ENCODE measurements at places on chromosomes 2 and 18.

DNA sequence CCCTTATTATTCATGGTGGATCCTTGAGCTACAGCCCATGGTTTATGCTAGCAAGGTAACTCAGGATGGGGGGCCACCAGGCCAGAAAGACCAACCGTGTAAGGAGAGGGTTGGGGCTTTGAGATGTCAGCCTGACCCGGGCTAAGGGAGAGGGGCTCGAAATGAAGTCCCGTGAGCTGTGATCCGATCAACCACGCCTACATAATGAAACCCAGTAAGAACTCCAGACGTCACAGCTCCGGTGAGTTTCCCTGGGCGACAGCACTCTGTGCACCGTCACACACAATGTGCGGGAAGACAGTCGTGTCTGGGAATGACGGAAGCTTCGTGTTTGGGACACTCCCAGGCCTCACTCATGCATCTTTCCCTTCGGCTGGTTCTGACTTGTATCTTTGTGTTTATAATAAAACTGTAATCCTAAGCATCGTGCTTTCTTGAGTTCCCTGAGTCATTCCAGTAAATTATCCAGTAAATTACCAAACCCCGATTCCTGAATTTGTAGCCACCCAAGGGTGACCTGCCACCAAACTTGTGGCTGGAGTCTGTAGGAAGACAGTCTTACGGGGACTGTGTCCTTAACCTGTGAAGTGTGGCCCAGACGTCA lies 44.2 kb downstream of the CYP27C1 start:
- no peak for DNase-seq

GRCh38 chr18:45588376-45589355 lies 26.6 kb upstream of the SLC14A2 start:
- no peak for DNase-seq

DNA sequence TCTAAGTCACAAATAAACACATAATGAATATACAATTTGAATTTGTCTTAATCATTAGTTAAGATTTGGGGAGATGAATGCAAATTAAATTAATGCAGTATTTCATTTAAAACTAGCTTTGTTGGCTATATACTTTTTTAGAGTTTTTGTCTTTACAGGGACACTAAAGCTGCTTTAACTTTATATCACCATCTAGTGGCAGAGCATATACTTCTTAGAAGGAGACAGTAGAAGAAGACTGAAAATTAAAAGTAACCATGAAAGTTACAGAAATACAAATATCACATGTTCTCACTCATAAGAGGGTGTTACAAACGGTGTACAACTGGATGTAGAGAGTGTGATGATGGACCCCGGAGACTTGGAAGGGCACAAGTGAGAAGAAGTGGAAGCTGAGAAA lies 268.3 kb upstream of the NETO1 start:
- DNase-seq, result no peak

DNA sequence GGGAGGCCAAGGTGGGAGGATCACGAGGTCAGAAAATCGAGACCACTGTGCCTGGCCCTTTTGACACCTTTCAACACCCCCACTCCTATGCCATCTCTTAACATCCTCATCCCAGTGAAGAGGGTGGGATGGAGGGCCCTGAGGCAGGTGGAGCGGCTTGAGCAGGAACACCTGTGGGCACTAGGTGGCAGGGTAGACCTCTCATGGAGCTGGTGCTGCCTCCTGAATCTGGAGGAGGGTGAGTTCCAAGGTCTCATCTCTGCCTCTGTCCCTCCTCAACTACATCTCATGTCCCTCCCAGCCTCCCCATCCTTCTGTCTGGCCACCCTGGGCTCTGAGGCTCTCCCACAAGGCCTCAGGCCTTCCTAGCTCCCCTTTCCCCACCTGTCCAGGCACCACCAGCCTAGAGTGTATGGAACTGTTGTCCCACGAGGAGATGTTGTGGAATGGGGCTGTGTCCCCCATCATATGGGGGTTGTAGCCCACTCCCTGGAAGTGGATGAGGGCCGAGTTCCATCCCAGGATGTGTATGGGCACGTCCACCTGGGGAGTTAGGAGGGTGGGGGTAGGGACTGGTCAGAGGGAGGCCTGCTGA lies 17.0 kb upstream of the CRYBA2 start:
- no peak for DNase-seq

DNA sequence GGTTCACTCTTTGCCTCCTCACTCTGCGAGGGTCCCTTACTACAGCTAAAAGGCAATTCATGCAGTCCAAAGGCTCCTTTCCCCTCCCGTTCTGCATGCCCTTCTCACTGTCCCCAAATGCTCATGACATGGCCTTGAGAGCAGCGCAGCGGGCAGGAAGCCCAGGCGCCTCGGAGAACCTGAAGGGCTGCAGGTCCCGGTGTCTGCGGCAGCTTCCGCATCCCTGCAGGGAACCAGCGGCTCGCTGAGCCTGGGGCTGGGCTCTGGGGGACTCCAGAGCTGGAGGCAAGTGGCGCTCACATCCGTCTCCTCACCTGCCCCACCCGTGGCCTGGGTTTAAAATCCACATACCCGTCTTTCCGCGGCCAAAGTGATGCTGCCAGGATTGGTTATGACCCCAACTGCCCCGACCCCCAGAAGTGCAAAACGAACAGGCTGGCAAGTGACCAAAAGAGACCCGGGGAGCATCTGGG lies 462 bp upstream of the CIDEA start:
- DNase-seq, result no peak

DNA sequence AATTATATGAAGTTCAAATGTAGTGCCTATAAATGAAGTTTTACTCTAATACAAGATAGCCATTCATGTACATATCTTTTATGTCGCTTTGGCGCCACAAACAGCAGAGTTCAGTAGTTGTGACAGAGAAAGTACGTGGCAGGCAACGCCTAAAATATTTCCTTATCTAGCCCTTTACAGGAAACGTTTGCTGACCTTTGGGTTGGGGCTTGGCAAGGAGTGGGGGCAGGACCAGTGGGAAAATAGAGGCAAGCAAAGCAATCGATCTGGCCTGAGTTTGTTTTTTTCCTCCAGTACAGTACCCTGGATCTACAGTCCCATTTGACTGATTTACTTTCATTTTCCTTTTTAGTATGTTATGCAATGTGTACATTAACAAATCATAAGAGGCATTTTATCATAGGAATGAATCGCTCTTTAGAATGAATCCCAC lies 13.1 kb downstream of the CCDC68 start:
- DNase-seq, result no peak

DNA sequence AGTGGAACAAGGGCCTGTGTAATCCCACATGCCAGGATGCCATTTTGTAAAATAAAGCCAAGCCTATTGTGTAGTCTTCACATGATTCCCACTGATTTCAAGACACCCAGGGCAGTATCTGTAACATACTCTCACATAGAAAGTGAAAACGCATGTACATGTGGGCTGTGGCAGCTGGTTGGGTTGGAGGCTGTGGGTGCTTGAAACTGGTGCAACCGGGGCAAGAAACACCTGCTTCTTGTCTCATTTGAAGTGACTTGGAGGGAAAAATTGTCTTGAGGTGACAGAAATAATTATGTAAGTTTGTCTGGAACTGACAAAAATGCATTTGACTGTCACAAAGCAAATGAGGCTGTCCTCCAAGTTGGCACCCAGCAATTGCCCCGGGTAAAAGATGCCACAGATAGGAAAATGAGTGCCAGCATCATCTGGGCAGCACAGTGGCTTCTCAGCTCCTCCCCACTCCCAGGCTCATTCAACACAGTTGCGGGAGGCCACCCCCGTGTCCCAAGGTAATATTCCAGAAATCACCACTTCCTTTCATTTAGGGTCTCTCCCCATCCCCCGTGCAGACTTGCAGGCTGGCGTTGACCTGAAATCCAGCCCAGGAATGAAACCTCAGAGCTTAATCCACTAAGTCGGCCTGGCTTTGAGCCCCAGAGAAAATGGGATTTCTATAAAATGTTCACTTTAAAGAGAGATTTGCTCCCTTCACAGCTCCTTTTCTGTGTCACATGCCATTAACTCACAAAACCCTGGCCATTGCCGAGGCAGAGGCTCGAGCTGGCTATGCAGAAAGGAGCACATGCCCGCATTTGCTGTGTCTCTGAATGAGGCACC lies 293.9 kb upstream of the PARD3B start:
- no peak for DNase-seq

DNA sequence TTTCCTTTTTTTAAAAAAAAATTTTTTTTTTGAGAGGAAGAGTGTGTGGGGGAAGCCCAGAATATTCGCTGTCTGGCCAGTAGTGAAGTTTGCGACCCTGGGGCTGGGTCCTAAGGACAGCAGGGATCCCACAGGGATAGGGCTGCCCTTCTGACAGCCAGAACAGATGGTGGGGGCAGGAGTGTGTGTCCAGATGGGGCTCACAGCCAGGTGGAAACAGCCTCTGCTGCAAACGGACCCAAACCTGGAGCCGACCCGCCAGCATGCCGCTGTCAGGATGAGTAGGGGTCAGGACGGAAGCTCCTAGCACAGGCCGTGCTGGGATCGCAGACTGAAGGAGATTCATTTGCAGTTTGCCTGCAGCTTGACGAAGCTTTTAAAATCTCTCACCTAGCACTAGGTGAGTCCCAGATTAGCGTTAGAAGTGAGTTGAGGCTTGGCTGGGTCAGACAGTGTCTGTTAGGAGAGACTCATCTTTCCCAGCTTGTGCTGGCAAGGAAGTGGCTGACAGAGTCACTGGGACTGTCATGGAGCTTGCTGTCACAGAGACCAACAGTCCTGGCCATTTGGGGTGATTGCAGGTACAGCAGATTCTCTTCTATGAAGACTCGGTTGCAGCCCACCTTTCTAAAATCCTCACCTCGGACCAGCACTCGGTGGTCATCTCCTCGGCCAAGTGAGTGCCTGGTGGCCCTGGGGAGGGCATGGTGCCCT lies 93.4 kb downstream of the DGKD start:
- DNase-seq, result no peak

DNA sequence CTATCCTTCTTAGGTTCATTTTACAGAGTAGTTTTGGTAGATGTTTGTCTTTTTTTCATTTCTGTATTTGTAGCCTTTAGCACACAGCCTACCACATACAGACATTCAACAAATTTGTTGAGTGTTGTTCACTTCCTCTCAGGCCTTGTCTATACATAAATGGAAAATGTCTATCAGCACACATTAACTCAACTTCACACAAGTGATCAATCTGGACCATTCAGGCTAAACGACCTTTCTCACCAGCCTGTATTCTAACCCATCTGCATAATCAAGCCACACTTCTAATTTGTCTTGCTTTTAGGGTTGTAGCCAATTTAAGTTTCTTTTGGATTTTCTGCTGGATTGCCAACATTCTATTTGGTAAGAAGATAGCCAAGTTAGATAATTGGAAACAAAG lies 59.9 kb upstream of the DARS1 start:
- no peak for DNase-seq

- DNase-seq, result no peak
Observed at GRCh38 chr2:139613264-139613663, 833.1 kb upstream of the NXPH2 start.

DNA sequence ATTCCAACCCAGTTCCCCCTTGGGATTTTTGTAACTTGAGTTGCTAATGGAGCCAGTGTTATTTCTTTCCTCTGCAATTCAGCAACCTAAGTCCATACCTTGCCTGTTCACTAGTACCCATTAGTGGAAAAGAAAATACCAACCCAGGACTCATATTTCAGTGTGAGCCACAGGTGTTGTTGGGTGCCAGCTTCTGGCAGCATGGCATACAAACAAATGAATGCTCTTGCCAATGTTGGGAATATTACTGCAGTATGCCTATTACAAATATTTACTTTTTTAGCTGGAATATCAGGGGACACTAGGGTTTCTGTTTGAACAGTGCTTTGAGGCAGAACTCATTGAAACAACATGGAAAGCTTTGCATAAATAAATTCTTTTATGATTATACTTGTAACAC lies 130.2 kb downstream of the NCKAP5 start:
- no peak for DNase-seq

DNA sequence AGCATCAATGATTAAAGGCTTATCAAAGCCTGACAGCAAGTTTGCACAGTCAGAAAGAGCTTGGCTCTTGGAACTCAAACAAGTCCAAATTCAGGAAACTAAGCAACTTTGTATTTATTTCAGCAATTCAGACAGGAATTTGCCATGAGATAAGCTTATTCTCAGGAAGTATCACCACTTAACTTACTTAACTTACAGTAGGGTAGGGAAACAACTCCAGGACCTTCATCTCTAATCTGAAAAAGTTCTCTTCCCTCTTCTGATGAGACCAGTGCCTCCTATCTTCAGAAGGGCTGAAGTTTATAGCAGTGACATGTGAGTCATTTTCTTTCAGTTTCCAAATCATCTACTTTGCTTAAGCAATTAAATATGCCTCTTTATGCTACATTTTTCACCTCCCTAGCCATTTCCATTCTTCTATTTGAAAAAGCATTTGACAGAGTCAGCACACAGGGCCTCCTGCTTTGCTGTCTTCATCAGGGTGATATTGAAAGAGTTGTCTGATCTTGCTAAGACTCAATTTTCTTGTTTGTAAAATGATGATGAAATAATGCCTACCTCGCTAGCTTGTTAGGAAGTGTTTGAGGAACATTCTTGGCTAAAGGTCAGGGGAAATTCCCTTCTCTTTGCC lies 389.5 kb downstream of the RND3 start:
- DNase-seq, result no peak

DNA sequence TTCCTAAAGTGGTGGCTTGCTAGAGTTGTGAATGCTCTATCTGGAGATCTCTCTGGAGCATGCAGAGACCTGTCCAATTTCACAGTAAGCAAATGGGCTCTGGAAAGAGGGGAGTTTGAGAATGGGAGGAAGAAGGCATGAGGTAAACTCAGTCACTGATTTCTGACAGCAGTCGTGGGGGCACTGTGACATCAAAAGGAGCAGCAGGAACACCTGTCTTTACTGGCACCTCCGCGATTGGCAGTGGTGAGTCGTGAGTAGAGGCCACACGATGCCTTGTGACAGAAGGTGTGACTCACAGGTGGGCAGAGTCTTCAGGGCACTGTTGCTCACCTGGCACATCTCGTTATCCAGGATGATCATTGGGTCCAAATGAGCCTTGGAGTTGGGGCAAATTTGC lies 38.8 kb upstream of the CAVIN2 start:
- no peak for DNase-seq

GRCh38 chr2:182650704-182651103 lies 65.4 kb upstream of the DNAJC10 start:
- no peak for DNase-seq

DNA sequence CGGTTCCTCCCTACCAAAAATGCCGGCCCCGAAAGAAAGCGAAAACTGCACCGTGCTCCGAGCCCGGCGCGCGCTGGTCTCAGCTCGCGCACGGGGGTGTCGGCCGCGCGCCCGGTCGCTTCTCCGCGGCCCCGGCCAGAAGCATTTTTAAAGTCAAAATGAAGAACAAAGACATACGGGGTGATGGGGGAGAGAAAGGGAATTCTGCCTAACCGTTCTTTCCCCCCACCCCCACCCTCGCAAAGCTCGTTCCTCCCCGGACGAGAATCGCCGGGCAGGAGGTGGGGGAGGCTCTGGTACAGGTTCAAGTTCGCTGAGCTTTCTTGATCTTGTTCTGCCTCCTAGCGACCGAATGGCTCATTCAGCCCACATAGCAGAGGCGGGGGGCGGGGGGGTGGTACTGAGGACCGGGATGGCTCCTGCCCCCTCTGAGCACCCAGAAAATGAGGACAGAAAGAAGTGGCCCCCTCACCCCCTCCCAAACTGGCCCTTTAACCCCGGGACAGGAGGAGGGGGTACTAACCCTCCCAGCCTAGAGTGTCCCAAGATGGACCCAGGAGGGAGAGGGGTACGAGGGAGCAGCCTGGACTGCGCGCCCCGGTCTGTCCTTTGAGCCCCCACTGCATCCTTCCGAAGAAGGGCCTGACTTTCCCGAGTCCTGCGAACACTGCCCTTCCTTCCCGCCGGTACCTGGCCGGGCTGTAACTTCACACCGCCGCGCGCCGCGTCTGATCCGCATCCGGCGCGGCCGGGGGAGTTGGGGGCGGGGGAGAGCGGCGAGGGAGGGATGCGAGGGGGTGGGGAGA lies 3.1 kb downstream of the BCL11A start:
- peak; percentile 69 for DNase-seq

- DNase-seq, result no peak
Observed at GRCh38 chr2:71220743-71221142, 6.2 kb downstream of the PAIP2B start.

Data from endothelial cell (in vitro differentiated cells).